ENCODE measurements at places on chromosomes 7 and 10. TPM values are rescaled to one million over a fixed set of nuclear protein-coding genes. Genes with fewer than 3 reads are reported as not detected.

DNA sequence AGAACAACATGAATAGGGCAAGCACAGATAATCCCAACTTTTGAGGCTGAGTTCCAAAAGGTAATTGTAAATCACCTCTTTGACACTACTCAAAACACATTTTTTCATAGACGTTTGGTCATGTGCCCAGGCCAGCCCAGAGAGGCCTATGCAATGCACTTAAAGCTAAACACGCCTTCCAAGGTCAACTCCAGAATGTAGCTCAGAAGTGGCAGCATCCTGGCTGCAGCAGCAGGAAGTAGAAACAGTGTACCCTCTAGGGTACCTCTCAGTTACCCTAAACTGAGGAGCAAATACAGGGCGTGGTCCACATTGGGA lies 58.7 kb downstream of the OSBPL3 start:
- H3K4me3 ChIP-seq = no peak overlapping the region
- DNase-seq = no peak
- H3K27me3 ChIP-seq = no peaks in the 10 kb centered on the region
- no peaks in the 10 kb centered on the region for H3K4me1 ChIP-seq
- H3K27ac ChIP-seq = no peak overlapping the region

DNA sequence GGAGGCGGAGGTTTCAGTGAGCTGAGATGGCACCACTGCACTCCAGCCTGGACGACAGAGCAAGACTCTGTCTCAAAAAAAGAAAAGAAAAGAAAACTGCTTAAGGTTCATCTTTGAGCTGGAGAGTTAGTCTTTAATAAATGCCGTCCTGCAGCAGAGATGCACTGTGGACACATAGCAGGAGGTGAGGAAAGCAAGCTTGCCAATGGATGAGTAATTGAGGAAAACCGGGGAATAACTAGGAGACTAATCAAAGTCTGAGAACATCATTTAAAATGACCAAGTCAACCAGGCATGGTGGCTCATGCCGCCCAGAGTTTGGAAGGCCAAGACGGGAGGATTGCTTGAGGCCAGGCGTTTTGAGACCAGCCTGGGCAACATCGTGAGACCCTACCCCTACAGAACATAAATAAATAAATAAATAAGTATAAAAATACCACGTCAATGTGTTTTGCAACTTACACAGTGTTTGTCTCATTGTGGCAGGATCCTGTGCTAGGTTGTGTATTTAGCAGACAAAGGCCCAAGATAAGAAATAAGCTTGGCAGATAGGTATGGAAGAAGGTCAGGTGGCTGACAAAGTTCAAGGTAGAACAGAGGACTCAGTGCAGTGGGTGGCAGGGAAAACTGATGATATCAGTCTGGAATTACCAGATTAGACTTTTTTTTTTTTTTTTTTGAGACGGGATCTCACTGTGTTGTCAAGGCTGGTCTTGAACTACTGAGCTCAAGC lies 115.7 kb upstream of the KMT2C start:
- no peak overlapping the region for H3K4me3 ChIP-seq
- H3K4me1 ChIP-seq = peaks cover 4% of the 10 kb centered on the region
- DNase-seq = no peak
- H3K36me3 ChIP-seq = no peaks in the 10 kb centered on the region
- H3K27me3 ChIP-seq = no peaks in the 10 kb centered on the region

OR9A2 gene
- 0.50 TPM for total RNA-seq

- H3K36me3 ChIP-seq = no peaks in the 10 kb centered on the region
- no peak overlapping the region for H3K27ac ChIP-seq
- DNase-seq = no peak
- H3K27me3 ChIP-seq = no peaks in the 10 kb centered on the region
These were observed 19.2 kb downstream of the AKR1C8 start for GRCh38 chr10:5165738-5166137.

- H3K4me3 ChIP-seq = no peak overlapping the region
- H3K36me3 ChIP-seq = no peaks in the 10 kb centered on the region
- no peak for DNase-seq
- H3K4me1 ChIP-seq = no peaks in the 10 kb centered on the region
- no peaks in the 10 kb centered on the region for H3K27me3 ChIP-seq
These were observed 233.2 kb downstream of the SORCS1 start for GRCh38 chr10:106931159-106931852.

DNA sequence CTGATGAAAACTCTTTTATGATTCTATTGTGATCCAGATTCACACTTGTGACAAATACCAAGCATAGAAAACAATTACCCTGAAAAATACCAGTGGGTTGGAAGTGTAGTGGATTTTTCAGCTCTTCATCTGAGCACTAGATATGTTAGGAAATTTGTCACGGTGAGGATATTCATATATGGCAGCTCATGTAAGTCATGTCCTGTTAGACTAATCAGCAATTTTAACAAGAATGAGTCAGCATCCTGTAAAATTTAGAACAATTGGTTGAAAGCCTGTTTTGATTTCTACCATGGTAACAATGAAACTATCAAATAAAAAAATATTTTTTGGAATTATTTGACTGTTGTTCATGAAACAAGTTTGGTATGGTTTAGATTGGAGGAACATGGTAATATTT lies 334.3 kb downstream of the CACNA2D1 start:
- H3K4me1 ChIP-seq = no peaks in the 10 kb centered on the region
- no peak for DNase-seq
- H3K4me3 ChIP-seq = no peak overlapping the region
- H3K36me3 ChIP-seq = no peaks in the 10 kb centered on the region
- no peak overlapping the region for H3K27ac ChIP-seq

- no peak for DNase-seq
- no peak overlapping the region for H3K4me3 ChIP-seq
- H3K27me3 ChIP-seq = no peaks in the 10 kb centered on the region
These were observed 865.9 kb downstream of the LRMDA start for GRCh38 chr10:76297358-76297757.

DNA sequence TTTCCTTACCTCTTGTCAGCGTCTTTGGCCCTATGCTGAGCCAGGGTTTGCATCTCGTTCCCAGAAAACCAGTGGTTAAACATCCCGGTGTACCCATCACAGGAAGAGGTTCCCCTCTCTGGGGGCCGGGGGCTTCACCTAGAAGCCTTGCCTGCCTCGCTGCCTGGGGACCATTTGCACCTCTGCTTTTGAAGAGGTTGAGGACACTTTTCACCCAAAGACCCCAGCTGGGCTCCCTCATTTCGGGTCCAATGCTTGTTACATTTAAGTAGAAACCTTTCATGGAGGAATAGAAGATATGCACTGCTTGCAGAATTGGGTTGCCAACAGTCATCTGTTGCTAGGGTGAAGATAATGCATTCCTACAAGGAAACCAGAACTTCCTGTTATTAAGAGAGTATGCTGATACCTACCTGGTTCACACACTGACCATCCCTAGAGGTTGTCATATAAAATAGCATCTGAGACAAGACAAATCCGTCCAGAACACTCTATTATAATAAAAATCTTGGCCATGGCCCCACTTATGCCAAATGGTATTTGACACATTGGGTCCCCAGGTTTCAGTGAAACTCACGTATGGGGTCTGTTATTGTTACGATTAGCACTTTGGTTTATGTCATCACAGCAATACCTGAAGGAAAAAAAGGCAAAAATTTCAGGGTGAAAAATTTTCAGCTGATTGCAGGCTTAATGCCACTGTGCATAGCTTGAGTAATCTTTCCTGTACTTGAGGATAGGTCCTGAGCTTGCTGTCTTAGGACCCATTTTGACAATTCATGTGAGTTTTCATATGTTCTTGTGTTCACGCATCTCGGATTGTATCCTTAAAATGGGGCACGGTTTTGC lies 917 bp downstream of the ZNF365 start:
- no peak for DNase-seq
- H3K4me3 ChIP-seq = peak overlapping the region; percentile 52
- H3K4me1 ChIP-seq = peaks cover 10% of the 10 kb centered on the region
- H3K27me3 ChIP-seq = no peaks in the 10 kb centered on the region
- H3K36me3 ChIP-seq = no peaks in the 10 kb centered on the region
- H3K27ac ChIP-seq = peak overlapping the region; percentile 47

GRCh38 chr10:124289851-124290795 lies 128.6 kb downstream of the OAT start:
- no peak for DNase-seq
- H3K4me3 ChIP-seq = no peak overlapping the region
- no peak overlapping the region for H3K27ac ChIP-seq
- H3K36me3 ChIP-seq = no peaks in the 10 kb centered on the region
- H3K4me1 ChIP-seq = peaks cover 8% of the 10 kb centered on the region

GRCh38 chr7:81140252-81140651 lies 221.4 kb upstream of the SEMA3C start:
- peak overlapping the region; percentile 71 for H3K27ac ChIP-seq
- H3K4me3 ChIP-seq = no peak overlapping the region
- H3K36me3 ChIP-seq = no peaks in the 10 kb centered on the region

DNA sequence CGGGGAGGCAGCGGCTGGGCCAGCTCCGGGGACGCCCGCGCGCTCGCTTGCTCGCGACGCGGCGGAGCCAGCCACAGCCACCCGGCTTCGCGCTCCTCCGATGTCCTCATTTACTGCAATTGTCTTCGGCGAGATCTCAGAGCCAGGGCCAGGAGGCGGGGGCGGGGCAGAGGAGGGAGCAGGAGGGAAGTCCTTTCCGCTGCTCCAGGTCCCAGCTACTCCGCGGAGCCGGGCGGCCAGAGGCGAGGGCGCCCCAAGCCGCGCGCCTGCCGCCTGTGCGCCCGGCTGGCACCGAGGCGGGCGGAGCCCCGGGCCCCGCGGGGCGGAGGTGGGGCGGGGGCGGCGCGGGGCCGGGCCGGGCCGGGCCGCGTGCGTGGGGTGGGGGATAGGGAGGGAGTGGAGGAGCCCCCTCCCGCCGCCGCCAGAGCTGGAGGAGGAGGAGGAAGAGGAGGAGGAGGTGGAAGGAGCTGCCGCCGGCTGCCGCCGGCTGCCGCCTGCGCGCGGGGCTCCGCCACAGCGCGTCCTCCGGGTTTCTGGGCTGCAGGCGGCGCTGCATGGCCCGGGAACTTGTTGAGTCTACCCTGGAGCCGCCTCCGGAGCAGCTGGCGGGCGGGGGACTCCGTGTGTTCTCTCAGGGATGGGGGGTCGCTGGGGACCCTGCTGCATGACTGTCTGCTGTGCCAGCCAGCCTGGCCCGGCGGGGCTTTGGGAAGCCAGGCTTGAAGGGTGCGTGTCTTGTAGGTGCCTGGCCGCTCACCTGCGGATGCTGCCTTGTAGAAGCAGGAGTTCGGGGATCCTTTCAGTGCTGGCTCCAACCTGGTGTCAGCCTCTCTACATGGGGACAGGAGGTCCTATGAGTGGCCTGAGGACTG lies at the start of gene INSYN2A:
INSYN2A (minus strand) TSS at position 310 of the 872 bp plus-strand sequence. CDS start 20,196 bp downstream, outside the sequence.
- peaks cover 21% of the 10 kb centered on the region for H3K4me1 ChIP-seq
- H3K36me3 ChIP-seq = no peaks in the 10 kb centered on the region
- peak within 1 kb of the TSS; percentile 22 for H3K27ac ChIP-seq
- peak within 1 kb of the TSS; percentile 26 for H3K4me3 ChIP-seq
- H3K27me3 ChIP-seq = peaks cover 15% of the 10 kb centered on the region

DNA sequence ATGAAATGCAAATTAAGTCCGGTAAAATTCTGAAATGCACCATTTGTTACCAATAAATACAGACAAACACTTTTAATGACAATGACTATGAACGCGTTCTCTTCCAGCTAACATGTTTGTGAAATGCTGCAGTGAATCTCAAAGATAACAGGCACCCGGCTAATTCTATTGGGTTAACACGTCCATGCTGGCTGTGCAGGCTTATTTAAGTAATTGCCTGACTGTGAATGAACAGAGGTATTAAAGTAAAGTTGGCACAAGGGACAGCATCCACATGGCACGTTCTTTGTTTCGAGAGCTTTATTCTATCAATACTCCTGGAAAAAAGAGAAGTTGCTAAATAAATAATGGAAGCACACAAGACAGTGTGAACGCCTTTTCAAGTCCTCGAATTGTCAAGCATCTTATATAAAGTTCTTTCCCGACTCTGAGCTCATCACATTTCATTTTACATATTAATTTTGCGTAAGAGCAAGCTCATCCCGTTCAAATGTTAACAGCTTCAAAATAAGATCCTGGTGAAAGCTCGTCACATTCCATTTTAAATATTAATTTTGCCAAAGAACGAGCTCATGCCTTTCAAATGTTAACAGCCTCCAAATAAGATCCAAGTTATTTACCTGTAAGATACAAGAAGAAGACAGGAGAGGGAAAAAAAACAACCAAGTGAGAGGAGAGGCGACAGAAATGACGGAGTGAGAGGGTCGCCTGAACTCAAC lies 111.3 kb upstream of the RHEB start:
- H3K27me3 ChIP-seq = no peaks in the 10 kb centered on the region
- peak overlapping the region; percentile 67 for H3K27ac ChIP-seq
- H3K36me3 ChIP-seq = no peaks in the 10 kb centered on the region
- peak overlapping the region; percentile 68 for H3K4me3 ChIP-seq
- peaks cover 33% of the 10 kb centered on the region for H3K4me1 ChIP-seq

DNA sequence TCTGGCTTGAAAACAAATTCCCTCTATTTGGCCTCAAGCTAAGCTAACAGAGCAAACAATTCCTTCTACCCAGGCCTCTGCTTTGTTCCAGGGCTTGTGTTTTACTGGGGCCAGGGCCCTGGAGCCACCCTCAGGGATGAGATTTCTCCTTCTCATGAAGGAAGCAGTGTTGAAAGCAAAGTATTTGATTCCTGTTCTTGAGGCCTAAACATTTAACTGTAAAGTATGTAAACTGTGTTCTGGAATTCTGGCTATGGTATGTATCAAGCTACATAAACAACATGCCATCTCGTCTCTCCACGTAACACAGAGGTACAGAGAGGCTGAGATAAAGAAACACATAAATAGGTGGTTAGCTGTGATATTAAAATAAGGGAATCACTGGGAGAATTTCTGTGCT lies 81.8 kb downstream of the HERPUD2 start:
- H3K27me3 ChIP-seq = no peaks in the 10 kb centered on the region
- no peaks in the 10 kb centered on the region for H3K4me1 ChIP-seq
- H3K4me3 ChIP-seq = no peak overlapping the region
- H3K27ac ChIP-seq = no peak overlapping the region
- no peak for DNase-seq

OR2A1 gene
- 0.50 TPM for total RNA-seq

SLC13A1 gene
- total RNA-seq = not detected

REEP3 gene
- total RNA-seq = 87.5 TPM

GRCh38 chr10:132559538-132559937 lies 22.0 kb downstream of the INPP5A start:
- no peaks in the 10 kb centered on the region for H3K27me3 ChIP-seq
- H3K4me3 ChIP-seq = no peak overlapping the region
- no peak for DNase-seq
- peaks cover 16% of the 10 kb centered on the region for H3K4me1 ChIP-seq
- peaks cover 19% of the 10 kb centered on the region for H3K36me3 ChIP-seq

ZNF425 gene
- total RNA-seq = 5.8 TPM

ATP6V1F gene
- 82.8 TPM for total RNA-seq

GRCh38 chr7:37732253-37732652 lies 48.7 kb downstream of the GPR141 start:
- H3K36me3 ChIP-seq = no peaks in the 10 kb centered on the region
- H3K4me3 ChIP-seq = no peak overlapping the region
- H3K27ac ChIP-seq = no peak overlapping the region
